ENCODE measurements at places on chromosomes 3 and 15.

DNA sequence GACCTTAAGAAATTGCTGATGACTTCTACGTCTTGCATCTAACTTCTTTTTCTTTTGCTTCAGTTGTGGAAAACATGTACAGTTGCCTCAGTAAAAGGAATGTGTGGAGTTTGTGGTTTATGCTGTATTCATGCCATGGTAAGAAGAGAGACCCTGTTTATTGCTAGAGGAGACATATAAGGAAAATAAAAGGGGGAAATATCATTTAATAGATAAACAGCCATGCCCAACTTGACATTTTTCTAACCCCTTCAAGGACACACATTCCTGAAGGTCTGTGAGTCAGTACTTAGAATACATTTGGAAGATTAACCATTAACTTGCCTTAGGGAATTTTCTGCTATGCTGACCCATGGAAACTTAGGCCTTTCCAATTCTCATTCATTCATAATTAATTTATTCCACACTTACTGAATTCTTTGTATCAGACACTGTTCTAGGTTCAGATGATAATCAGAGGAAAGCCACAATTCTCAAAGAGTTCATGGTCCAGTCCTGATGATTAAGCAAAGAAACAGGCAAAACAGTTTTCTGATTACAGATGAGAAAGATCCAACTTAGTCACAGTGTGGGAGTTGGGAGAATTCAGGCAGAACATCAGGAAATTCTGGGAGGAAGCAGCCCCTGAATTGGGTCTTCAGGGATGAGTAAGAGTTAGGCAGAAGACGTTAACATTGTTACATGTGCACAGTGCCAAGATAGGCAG lies 329.8 kb upstream of the RASGRP1 start:
- no peak for DNase-seq

DNA sequence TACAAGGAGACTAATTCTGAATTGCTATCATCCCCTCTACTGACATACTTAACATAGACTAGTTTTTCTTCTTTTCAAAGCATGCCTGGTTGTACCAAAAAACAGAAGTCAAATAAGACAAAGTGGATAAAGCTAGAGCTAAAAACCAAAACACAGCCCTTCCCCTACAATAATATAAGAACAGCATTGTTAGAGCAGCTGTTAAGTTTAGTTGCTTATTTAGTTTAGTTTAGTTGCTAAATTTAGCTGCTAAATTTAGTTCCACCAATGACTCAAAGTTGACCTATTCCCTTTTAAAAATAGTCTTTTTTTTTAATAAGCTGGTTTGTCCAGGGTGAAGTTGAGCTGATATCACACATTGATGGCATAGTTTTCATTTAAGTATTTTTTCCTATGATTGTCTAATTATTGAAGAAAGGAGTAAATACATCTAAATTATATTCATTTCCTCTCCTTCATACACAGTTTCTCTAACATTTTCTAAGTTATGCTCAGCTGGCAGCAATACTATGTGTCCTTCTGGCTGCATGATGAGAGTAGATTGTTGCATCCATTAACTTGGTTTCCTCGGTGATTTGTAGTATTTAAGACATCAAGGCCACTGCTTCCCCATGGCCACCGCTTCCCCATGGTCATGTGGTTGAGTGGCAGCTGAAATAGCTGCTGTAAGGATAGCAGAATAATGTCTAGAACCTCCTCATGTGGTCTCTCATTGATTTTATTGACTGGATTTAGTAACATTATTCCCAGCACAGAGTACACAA lies 718.6 kb upstream of the NECTIN3 start:
- DNase-seq = no peak

- no peak for DNase-seq
These were observed 5.6 kb upstream of the MAGEF1 start for GRCh38 chr3:184717399-184717983.

- no peak for DNase-seq
These were observed 172.8 kb downstream of the SUCNR1 start for GRCh38 chr3:152046280-152046679.

DNA sequence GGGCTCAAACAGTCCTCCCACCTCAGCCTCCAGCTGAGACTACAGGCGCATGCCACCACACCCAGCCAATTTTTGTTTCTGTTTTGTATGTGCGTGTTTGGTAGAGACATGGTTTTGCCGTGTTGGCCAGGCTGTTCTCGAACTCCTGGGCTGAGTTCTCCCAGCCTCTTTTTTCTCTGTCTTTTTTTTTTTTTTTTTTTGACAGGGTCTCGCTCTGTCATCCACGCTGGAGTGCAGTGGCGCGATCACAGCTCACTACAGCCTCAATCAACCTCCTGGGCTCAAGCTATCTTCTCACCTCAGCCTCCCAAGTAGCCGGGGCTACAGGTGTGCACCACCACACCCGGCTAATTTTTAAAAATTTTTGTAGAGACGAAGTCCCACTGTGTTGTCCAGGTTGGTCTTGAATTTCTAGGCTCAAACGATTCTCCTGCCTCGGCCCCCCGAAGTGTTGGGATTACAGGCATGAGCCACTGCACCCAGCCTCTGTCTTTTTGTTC lies 867 bp upstream of the DCAF1 start:
- DNase-seq = no peak

- no peak for DNase-seq
These were observed 36.7 kb upstream of the NDUFB4 start for GRCh38 chr3:120559242-120560061.

DNA sequence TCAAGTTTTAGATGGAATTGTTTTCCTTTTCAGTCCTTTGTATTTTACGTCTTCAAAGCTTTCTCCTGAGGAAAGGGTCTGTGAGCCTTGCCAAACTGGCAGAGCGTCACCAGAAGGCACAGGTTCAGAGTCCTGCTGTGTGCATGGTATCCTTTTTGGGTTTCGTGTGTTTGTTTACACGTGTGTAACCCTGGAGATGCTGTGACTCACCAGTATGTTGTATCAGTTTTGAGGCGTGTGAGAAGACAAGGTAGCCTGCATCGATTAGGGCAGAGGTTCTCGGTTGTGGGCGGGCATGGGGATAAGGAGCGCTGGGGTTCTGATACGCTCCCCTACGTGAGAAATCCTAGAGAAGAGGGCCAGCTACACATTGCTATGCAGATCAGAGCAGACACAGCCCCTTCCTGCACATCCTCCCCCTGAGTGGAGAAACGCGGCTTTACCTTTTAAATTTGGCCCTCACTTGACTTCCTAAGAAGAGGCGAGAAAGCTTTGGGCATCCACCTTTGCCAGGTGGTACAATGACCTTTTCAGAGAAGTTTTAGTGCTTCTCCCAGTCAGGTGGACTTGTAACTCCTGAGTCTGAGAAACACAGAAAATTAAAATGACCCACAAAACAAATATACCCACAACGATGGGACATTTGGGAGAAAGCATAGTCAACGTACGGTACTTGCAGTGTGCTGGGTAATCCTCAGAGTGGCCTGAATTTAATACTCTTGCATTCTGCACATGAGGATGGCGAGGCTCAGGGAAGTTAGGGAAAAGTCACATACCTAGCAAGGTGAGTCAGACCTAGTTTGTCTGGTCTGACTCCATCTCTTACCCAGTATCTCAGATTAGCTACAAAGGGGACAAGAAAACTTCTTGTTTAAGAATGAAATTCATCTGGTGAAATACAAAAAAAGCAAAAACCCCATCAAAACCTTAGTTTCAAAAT lies 38.1 kb downstream of the TRAK1 start:
- no peak for DNase-seq

DNA sequence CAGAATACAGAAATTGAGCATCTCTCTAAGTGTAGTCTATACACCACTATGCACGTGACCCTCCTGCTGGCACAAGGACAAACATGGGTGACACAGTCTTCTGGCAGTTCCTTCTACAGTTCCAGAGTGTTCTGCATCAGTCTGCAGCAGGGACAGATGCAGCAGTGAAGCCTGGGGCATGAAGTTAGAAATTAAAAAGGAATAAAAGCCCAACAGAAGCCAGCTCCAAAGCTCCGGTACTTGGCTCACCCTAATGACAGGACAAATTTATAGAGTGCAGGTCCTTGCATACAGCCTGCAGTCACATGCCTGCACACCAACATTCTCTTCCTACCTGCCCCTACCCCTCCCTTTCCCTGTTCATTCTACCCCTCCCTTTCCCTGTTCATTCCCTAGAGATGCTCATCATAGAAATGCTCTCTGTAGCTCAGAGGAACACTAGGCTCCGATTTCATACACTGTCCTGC lies 15.0 kb downstream of the UACA start:
- no peak for DNase-seq

DNA sequence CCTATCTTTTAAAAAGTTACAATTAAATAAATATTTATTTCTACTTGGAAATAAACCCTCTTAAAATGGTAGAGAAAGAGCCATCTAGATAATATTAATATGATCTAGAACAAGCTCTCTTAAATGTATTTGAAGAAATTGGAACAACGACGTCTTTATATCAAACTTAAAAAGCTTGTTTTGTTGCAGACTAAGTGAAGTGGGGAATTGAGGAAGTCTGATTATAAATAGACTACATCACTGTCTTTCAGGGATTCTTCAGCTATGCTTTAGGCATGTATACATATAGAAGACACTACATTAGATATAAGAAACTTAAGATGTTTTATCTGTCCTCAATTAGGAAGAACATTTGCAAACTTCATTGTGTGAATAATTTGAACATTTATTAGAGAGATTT lies 1.8 kb downstream of the BCHE start:
- DNase-seq = no peak

DNA sequence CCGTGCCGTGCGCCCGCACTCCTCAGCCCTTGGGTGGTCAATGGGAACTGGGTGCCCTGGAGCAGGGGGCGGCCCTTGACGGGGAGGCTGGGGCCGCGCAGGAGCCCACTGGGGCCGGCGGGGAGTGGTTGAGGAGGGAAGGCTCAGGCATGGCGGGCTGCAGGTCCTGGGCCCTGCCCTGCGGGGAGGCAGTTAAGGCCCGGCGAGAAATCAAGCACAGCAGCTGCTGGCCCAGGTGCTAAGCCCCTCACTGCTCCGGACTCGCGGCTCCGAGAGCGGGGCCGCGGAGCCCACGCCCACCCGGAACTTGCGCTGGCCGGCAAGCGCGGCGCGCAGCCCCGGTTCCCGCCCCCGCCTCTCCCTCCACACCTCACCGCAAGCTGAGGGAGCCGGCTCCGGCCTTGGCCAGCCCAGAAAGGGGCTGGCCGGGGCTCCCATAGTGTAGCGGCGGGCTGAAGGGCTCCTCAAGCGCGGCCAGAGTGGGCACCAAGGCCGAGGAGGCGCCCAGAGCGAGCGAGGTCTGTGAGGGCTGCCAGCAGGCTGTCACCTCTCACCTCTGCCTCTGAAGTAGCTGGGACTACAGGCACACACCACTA lies 7.8 kb downstream of the GP9 start:
- no peak for DNase-seq

DNA sequence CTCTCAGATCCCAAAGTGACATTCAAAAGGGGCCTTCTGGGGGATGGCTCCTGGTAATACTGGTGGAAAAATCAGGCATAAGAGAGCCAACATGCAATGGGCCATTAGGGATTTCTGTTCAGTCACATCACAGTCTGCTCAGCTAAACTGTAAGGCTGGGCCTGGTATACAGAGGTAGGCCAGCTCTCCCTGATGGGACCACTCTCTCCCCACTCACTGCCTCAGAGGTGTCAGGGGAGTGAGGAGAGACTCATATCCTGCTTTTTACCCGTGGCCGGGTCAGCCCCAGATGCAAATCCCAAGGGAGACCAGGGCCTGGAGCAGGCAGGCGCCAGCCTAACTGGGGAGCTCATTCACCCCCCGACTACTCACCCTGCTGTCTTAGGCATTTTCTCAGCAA lies 48.1 kb upstream of the TPM1 start:
- DNase-seq = no peak

DNA sequence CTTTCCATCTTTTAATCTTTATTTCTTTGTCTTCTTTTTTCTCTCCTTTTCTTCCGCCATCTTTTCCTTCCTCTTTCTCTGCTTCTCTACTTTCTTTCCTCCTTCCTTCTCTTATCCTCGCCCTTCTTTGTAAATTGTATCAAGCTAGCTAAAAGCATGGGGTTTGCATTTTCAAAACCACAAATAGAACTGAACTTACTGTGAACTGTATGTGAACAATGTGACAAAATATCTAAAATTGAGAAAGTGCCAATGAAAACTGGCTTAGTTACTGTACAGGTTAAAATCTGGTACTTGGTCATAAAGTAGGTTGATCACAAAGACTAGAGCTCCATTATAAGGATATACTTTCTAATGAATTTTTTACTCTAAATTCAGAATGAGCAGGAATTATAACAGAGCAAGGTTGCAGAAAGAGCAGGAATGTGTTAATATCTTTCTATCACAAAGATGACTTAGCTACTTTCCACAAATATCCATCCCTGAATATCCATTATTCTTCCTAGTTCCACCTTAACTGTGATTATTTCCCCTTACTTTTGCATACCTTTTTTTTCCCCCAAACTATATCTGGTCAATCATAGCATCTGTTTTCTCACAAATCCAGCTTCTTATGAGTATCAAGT lies 122.4 kb downstream of the LSAMP start:
- DNase-seq = no peak

GRCh38 chr15:83082730-83083386 lies 15.8 kb upstream of the BTBD1 start:
- no peak for DNase-seq

DNA sequence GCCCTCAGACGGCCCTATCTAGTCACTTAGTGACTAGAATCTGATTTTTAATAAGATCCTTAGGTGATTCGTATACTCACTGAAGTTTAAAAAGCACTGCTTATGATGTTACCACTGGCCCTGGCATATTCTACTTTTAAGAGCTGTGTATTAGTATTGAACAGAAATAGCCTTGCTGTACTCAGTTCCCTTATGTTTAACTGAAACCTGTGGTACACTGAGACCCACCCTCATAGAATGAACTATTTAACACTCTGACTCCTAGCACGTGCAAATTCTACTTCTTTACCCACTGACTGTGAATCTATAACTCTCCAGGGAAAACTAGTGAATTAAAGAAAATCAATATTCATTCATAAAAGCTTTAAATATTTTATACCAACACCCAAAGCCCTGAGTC lies 108.9 kb downstream of the CCNL1 start:
- DNase-seq = no peak

GRCh38 chr3:33855884-33856546 lies 57.6 kb downstream of the PDCD6IP start:
- DNase-seq = no peak

- DNase-seq = no peak
These were observed 278.5 kb upstream of the UMPS start for GRCh38 chr3:124451630-124452317.

GRCh38 chr3:188827576-188827975 lies 344.2 kb upstream of the TPRG1 start:
- no peak for DNase-seq

- no peak for DNase-seq
These were observed 21.8 kb upstream of the ANPEP start for GRCh38 chr15:89836267-89837133.
